ENCODE measurements at places on chromosomes 12 and 14.

GRCh38 chr12:5988088-5988487 is 43.0 kb upstream of the ANO2 start:
- no peak for DNase-seq

DNA sequence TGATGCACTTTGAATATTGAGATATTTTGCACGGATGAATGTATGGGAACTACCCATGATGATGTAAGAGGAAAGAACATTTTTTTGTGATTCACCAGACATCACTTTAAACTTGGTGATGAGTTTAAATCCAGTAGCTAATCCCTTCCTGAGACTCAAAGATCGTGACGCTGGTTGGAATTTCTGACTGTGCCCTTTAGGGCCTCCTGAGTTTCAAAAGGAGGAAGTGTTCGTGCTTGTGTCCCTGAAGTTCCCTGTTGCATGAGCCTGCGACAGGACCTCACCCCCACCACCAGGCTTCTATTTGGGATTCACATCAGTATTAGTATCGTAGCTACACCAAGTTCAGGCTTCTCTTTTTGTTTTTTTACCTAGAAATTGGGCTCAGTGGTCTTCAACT is 18.6 kb upstream of the RIN3 start:
- DNase-seq = no peak

- DNase-seq = no peak
Observed at GRCh38 chr14:76976240-76977005, 52.1 kb downstream of the IRF2BPL start.

DNA sequence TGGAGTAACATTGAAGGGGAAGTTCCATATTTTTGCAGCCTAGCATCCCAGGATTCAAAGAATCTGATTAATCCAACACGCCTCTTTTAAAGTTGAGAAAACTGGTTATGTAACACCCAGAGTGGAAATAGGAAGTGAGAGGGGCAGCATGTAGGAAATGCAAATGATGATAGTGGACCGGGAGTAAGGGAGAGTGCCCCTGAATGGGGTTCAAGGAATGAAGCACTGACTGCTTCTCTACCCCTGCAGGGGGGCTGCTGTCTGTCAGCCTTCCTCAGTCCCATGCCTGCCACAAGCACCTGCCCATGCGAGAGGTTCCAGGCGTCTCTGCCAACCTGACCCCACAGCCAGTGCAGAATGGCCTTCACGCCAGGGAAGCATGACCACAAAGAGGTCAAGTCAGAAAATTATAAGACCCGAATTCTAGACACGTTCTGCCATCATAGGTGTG is 126.5 kb upstream of the CCND2 start:
- no peak for DNase-seq

DNA sequence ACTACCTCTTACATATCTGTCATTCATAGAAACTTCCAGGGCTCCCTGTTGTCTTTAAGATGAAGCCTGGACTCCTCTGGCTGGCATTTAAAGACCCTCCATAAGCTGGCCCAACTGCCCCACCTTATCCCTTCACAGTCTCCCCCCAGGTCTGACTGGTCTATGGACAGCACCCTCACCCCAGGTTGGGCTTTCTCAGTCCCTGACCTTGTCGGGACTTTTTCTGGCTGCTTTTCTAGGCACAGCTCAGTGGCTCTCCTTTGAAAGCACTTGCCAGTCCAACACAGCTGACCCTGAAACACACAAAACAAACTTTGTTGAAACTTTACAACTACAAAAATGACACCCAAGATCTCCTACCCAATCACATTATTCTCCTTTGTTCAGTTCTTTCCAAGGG is 13.9 kb upstream of the MYH7 start:
- DNase-seq = no peak

DNA sequence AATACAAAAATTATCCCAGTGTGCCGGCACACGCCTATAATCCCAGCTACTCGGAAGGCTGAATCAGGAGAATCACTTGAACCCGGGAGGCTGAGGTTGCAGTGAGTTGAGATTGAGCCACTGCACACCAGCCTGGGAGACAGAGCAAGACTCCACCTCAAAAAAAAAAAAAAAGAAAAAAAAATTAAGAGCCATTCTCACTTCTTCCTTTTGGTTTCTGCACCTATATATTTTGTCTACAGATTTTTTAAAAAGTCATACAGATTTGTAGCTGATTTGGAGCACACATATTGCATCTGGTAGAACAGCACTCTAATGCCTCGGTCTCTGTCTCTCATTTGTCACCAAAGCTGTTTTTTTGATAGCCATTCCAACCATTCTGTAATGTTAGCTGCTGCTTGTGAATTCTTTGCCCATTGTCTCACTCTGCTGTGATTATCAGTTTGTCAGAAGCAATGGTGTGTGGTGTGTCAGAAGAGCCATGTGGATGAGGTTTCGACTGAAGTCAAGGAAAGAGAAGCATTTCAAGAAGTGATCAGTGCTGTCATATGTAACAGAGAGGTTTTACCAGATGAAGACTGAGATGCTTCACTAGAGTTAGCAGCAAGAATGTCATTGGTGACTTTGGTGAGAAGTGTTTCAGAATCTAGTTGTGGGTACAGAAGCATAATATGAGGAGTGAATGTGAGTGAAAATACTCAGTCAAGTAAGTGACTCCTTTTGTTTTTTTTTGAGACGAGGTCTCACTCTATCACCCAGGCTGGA is 8.7 kb upstream of the KTN1 start:
- no peak for DNase-seq

GRCh38 chr14:96204151-96205058 is at the start of gene BDKRB2:
BDKRB2 (plus strand) TSS chr14:96204839; CDS start chr14:96237108, 32,269 bp downstream.
- DNase-seq = no peak

DNA sequence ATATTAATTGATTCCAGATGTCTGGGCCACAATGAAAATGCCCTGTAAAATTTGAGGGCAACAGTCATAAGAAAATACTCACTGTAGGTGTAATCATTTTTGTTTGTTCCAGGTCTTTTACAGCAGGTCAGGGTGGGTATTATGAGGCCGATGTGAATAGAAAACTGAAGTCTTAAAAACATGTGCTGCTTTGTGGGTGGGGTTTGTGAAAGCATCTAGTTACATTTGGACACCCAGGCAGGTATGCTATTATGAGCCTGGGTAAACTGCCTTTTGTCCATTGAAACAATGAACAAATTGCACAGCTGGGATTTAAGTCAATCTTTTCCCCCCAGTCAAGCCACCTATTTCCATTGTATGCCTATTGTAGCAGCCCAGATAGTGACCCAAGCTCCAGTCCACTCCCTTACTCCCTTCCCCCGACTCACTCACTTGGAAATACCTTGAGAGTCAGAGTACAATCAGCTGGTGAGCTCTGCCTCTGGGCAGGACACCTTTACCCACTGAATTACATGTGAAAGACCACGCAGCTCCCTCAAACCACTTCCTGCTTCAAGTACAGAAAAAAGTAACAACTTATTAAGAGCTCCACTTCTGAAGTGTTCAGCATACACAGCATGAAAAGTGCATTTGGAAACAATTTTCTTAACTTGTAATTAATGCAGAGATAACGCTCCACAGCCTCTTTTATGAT is 1.8 kb downstream of the IGF1 start:
- DNase-seq = no peak

- no peak for DNase-seq
Observed at GRCh38 chr12:107668320-107669098, 17.1 kb upstream of the PWP1 start.

All from NCI-H2081 treated with DMSO at 0.1 percent for 48 hours (cell line).